ENCODE measurements at places on chromosomes 3 and 15.
A peak's percentile ranks its signal among the peaks of the same experiment; 100 is the strongest.

GRCh38 chr15:93063796-93064690 is 25.0 kb downstream of the RGMA start:
- DNase-seq, result no peak

DNA sequence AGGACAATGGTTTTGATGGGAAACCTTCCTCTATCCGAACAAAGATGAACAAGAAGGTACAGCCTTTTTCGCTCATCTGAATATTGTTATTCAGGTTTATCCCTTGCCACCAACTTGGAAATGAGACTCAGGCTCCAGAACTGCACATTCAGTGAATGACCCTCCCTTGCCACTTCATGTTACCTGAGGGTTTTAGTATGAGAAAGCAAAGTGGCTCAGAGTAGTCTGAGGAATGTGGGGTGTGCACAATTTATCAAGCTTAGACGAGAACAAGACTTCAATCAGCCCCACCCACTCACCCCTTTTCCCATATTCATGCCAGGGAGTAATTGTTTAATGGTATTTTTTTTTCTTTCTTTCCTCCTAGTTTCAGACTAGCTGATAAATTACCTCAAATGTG is 265.3 kb upstream of the POU1F1 start:
- no peak for DNase-seq

DNA sequence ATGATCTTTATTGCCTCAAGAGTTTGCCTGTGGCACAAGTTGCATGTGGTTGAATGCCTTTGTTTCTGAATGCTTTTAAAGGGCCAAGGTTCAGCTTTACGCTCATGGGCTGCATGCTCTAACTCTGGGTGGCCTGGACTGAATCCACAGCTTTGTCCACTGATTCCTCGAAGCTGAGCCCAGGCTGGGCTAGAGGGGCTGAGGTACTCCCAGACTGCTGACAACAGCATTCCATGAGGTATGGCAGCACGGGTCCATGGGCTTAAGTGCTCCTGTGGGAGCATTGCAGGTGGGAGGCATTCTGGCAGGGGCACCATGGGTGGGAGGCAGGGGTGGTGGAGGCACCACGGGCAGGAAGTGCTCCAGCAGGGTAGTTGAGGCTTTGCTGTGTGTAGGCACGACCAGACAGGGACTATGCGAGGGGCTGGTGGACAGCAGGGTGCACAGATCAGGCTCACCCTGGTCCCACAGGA is 61.6 kb downstream of the GLCE start:
- DNase-seq, result no peak

GRCh38 chr3:129690406-129690805 is 83.9 kb upstream of the PLXND1 start:
- peak; percentile 43 for DNase-seq

- no peak for DNase-seq
These were observed 216.1 kb downstream of the THRB start for GRCh38 chr3:24278543-24278942.

DNA sequence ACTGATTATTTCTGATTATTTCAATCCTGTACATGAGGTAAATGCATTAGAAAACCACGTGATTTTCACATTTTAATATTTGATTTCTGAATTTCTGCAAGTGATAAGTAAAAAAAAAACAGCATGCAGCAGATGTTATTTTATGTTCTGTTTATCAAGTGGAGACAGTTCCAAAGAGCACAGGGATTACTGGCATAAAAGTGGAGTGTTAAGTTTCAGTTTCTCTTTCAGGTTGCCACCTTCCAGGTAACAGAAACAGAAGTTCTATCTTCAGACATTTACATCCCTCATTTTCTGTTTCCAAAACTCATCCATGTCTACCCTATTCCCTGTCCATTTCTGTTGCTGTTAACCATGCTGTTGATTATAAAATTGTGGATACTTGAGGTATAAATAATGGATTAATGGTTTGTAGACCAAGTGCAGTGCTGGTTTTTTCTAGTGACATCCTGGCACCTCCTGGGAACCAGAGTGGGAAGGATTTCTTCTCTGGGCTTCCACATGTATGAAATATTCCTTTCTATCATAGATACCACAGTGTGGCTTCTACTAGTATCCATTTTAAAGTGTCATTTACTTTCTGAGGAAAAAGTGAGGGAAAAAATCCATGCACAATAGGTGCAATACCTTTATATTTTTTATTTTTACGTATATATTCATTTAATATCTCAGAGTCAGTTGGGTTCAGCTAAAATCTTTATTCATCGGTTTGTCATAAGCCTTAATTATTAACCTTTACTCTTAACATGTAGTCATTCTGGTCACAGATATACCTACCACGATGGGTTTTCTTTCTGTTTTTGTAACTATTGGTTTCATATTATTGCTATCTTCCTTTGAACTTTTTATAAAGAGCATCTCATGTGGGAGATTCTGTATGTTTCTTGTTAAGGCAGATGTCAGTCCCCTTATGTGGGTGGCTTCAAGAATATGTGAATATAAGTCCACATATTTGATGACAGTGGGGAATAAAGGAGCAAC is 1010.0 kb downstream of the SQOR start:
- DNase-seq, result no peak

DNA sequence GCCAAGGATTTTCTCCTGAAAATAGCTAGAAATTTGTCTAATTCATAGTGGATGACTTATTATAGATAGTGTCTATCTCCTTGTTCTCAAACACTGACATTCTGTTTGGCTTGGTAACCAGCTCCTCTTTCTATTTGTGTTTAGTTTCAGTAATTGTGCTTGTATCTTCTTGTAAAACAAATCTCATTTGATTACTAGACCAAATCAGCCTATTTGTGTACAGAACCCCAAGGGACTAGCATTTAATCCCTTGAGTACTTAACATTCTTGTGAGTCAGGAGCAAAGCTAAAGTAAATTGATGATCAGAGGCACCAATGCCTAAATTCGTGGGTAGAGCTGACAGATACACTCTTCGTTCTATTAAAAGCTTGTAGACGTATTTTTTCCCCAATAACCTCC is 306.5 kb upstream of the SLITRK3 start:
- no peak for DNase-seq

DNA sequence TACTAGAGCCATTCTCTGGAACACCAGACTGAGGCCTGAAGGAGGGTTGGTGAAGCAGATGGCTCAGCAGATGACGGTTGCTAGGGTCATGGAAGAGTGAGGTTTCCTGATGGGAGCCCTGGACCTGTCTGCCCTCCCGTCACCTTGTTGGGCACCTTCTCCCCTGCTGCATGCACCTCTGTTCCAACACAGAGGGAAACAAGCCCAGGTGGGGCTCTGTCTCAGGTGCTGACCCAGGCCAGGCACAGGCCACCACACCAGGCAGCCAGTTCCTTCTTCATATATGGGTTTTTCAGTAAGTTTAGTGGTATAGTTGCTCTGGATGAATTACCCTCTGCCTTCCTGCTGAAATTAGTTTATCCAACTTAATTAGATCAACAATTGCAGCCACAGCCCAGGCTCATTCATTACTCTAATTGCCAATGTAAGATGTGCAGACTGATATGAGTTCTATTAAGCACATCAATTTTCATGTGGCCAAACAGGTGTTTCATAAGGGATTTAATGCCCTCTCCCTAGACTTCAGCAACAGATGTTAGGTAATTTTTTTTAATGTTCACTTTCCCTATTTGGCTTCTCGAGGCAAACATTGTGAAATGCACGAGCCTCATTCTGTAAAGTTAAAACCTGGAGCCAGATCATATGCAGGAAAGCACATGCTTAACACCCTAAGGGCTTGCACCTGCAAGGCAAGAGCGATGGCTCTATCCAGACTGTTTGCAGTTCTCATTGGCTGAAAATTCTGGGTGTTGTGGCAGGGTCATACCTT is 174.8 kb downstream of the CHDH start:
- no peak for DNase-seq

DNA sequence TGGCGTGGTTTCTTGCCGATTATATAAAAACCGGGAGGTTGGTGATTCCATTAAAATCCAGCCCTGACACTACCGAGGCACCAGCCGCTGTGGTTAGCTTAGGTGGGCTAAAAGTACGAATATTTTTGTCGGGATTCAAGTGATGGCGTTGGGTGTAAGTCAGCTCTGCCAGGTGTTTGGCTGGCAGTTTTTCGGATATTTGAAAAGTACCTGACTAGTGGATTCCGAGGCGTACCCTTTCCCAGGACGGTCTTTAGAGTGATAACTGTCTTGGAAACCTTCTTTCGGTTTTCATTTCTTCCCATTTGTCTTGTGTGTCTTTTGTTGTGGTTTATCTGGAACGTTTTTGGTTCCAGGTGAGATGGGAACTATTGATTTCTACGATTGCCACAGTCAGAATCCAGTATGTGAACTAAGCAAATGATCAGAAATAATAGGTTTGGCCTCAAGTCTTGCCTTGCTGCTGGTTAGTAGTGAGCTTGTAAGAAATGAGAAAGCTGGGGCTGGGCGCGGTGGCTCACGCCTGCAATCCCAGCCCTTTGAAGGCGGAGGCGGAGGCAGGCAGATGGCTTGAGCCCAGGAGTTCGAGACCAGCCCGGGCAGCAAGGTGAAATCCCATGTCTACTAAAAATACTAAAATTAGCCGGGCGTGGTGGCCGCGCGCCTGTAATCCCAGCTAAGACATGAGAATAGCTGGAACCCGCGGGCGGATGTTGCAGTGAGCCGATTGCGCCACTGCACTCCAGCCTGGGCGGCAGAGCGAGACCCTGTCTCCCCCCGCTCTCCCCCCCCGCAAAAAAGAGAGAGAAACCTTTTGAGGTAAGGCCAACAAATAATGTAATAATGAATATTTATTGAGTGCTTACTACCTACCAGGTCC is 1.4 kb downstream of the FYTTD1 start:
- DNase-seq, result peak; percentile 23

GRCh38 chr3:195849322-195850074 is 37.8 kb upstream of the MUC4 start:
- no peak for DNase-seq

- no peak for DNase-seq
These were observed 22.3 kb downstream of the PPP4R2 start for GRCh38 chr3:73018790-73019441.

DNA sequence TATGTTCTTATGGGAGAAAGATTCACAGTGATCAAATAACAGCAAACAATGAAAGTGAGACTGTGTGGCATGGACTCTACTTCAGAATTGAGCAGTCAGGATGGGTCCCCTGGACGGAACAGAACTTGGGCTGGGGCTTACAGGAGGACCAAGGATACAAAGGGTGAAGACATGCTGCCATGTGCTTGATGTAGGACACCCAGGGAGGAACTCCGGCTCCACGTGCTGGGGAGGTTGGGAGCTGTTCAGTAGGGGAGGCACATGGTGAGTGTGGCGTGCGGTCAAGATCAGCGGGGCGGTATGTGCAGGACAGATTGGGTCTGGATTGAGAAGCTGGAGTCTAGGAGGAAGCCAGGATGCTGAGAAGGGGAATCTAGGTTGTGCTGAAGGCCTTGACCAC is 32.6 kb downstream of the PPCDC start:
- no peak for DNase-seq

- no peak for DNase-seq
These were observed 1389.8 kb upstream of the ALCAM start for GRCh38 chr3:103976931-103977339.

GRCh38 chr3:106115557-106115956 is 246.7 kb upstream of the CBLB start:
- no peak for DNase-seq

- DNase-seq, result no peak
These were observed 31.7 kb downstream of the UQCC5 start for GRCh38 chr3:52568069-52568468.

- no peak for DNase-seq
These were observed 23.7 kb downstream of the CPN2 start for GRCh38 chr3:194327218-194328052.

DNA sequence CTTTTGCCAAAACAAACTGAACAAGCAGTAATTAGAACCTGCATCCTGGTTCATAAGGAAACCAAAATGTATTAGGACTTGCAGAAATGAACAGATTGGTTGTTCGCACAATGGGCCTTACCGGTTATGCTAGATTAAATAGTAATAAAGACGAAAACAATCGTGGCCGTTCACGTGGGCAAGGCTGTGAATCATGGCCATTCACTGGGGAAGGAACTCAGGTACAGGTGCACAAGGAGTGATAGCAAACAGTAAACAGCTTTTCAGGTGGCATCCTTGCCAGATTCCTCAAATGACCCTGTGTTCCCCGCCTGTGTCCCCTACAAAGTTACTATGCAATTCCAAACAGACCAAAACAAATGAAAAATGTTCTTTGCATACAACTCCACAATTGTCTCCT is 8.2 kb downstream of the LRIG1 start:
- no peak for DNase-seq

DNA sequence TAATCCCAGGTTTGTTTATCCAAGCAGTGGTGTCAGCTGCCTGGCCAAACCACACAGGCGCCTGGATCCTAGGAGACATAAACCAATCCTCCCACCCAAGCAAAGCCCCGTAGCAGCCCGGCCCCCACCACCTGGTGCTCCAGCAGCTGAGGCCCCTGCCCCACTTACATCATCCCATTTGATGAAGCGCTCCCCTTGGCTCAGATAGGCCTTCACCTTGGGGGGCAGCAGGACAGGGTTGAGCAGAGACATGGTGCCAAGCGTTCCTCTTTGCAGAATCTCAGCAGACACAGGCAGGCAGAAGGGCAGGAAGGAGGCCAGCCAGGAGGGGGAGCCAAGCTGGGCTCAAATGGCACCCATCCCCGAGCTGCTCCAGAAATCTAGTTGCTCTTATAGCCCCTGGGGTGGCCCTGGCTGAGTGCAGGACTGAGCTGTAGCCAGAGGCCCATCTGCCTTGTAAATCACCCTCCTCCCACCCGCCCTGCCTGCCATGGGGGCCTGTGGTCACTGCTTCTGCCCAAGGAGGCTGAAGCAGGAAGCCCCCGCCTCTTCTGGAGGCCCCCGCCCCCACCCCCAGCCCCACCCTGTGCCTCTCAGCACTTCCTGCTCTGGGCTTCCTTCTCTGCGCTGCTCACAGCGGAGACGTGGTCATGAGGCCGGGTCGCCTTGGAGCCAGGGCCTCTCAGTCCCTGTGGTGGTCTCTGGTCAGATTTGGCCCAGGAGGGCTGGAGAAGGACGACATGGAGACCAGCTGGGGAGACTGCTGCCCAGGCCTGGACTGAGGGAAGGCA is at the start of gene PLCB2:
PLCB2 (minus strand) TSS at position 515 of the 791 bp plus-strand sequence; CDS start at position 252, 263 bp downstream.
- DNase-seq, result no peak

GRCh38 chr15:40263024-40263754 is 19.7 kb downstream of the ANKRD63 start:
- DNase-seq, result no peak

GRCh38 chr15:34795267-34796081 is at the start of gene ACTC1:
ACTC1 (minus strand) TSS chr15:34795549; CDS start chr15:34794808, 741 bp downstream.
- no peak for DNase-seq

Measured in right renal cortex interstitium (tissue), 3 donors.